ENCODE measurements at places on chromosomes 7 and 10.
A peak's percentile ranks its signal among the peaks of the same experiment; 100 is the strongest.

GRCh38 chr7:103714376-103714927 lies 268.4 kb upstream of the SLC26A5 start:
- no peak for DNase-seq

DNA sequence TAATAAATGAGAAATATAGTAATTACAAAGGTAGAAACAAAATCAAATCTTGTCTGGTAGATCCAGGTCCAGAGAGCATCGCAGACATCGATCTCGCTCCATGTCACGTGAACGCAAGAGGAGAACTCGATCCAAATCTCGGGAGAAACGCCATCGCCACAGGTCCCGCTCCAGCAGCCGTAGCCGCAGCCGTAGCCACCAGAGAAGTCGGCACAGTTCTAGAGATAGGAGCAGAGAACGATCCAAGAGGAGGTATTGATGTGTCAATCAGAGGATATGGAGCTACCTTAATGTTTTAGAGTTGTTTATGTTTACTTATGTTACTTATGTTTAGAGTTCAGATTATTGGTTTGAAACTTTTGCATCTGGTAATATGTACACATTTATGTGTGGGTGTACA lies 57.8 kb downstream of the LUC7L2 start:
- DNase-seq = no peak

- no peak for DNase-seq
Measured at GRCh38 chr7:129199406-129199805, 11.0 kb downstream of the SMO start.

- peak; percentile 82 for DNase-seq
Measured at GRCh38 chr7:55964261-55965099, at the start of gene NIPSNAP2. NIPSNAP2 (plus strand) TSS chr7:55964585; CDS start chr7:55964610, 25 bp downstream.

DNA sequence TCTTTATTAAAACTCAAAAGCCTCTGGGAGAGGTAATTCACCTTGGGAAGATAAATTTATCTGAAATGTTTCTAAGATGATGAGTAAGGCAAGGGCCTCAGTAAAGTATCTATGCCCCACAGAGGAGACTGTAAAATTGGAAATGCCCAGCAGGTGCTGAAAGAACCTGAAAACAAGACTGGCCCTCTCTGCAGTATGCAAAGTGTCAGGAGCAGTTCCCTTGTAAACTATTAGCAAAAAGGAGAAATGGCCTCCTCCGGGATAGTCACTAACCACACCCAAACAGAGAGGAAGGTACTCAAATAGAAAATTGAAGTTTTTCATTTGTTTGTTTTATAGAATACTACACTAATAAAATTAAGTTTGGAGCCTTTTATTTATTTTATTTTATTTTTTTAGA lies 81.2 kb downstream of the FZD1 start:
- no peak for DNase-seq

DNA sequence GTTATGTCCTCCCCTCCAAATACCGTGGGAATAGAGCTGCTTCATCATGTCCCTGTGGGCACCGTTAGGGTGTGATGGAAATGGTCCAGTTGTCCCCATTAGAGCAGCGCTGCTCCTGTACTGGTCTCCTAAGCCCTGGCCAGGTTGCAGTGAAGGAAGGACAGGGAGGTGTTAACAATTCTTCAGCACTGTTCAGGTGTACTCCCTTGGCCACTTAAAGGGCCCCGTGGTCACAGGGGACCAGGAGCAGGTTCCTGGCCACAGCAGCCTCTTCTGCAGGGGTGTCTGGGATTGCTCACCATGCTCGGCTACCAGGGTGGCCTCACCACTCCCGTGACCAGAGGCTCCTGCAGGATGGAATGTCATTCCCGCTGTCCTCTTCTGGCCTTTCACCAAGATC lies 65.8 kb downstream of the MINDY4 start:
- no peak for DNase-seq

DNA sequence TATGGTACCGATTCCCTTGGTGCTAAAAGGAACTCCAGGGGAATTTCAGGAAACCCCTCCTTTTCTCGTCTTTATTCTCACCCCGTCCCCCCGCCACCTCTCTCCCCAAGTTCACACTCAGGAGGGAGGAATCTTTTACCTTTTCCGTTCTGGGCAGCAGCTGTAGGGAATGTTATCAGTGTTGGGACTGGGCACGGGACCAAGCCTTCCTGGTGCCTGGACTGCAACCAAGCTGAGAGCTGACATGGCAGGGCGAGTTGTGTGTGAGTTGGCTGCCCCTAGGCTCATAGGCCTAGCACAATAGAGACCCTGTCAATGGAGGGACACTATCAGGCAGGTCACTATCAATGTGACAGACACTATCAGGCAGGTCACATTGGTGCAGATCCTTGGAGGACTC lies 121.4 kb downstream of the TCF7L2 start:
- no peak for DNase-seq

- DNase-seq = peak; percentile 84
Measured at GRCh38 chr10:69957886-69958555, 94.6 kb upstream of the MACROH2A2 start.

DNA sequence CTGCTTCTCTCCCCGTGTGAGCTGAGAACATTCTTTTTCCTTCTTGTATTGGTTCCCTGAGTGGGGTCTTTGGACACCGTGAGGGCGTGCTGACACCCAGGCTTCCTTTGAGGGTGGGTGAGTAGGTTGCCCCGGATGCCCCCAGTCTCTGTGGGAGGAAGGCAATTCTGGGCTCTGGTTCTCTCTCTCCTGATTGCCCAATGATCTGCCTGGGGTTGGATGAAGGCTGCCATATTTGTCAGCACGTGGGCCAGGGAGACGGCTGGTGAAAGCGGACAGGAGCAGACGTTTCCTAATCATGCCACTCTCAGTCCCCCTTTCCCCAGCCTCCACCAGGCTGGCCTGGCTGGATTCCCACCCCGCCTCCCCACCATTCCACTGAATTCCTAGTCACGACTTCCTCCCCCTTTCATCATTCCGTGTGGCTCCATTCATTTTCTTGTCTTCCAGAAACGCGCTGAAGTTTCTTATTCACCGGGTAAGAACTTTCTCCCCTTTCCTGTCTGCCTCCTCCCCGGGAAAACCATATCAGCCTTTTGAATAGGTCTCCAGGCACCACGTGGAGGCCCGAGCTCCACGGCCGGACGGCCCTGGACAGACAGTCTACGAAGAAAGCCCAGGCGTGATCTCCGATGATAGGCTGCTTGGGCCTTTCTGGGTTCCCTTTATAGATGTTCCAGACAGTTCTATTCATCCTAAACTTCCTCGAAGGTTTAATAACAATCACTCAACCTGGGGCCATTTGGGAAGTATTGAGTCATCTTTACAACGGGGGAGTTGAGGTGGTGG lies 98.7 kb upstream of the NPTX2 start:
- DNase-seq = no peak

- DNase-seq = no peak
Measured at GRCh38 chr10:90031776-90032175, 330.4 kb downstream of the KIF20B start.

DNA sequence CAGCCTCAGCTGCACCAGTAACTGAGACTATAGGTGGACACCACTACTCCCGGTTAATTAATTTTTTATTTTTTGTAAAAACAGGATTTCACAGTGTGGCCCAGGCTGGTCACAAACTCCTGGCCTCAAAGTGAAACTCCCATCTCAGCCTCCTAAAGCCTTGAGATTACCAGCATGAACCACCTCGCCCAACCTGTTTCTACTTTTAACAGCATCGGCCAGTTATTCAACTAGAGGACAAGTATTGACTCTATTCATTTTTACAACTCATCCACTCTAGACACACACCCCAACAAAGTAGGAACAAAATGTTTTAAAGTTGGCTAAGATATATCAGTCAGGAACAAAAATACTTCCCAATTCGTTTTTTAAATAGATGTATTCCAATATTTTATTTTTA lies 334.8 kb downstream of the PARD3 start:
- DNase-seq = no peak

DNA sequence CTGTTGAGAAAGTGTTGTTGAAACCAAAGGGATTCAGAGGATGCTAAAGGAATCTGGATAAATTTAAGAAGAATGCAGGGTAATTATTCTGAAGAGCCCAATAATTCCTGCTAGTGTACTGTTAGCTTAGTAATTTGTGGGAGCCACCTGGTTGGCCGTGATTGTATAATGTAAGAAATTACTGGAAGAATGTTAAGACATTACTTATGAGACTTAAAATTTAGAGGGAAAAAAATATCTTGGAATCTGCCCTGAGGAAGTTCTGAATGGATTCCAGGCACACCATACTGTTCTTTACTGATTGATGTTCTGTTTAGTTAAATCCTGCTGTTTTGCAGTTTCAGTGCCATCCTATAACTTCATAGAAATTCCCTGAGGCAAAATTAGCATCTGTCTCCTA lies 155.0 kb upstream of the RHOBTB1 start:
- no peak for DNase-seq

- peak; percentile 58 for DNase-seq
Measured at GRCh38 chr7:85773116-85773728, 586.4 kb upstream of the SEMA3D start.

Measured in AG08395 (cell line).